ENCODE measurements at places on chromosomes 16 and 17.

GRCh38 chr16:12078405-12079280, 102.1 kb downstream of the SNX29 start:
- no peak for DNase-seq

DNA sequence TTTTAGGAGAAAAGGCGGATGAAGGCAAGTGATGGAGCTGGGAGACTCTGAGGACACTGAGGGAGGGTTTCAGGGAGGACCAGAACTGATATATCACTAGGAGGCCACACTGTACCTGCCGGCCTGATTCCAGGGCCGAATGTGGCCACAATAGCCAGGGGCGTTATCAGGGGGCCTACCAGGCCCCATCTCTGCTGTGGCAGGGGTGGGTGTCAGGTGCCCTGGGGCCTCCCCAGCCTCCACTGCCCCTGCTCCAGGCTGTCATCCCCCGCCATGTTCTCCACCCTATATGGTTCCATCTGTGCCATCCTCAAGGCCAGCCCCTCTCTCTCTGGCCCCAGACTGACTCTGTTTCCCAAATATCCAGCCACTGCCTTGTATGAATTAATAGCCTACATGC, 246.5 kb downstream of the GSG1L start:
- no peak for DNase-seq

- DNase-seq = no peak
These were observed 65.9 kb upstream of the TNRC6C start for GRCh38 chr17:77892469-77893143.

DNA sequence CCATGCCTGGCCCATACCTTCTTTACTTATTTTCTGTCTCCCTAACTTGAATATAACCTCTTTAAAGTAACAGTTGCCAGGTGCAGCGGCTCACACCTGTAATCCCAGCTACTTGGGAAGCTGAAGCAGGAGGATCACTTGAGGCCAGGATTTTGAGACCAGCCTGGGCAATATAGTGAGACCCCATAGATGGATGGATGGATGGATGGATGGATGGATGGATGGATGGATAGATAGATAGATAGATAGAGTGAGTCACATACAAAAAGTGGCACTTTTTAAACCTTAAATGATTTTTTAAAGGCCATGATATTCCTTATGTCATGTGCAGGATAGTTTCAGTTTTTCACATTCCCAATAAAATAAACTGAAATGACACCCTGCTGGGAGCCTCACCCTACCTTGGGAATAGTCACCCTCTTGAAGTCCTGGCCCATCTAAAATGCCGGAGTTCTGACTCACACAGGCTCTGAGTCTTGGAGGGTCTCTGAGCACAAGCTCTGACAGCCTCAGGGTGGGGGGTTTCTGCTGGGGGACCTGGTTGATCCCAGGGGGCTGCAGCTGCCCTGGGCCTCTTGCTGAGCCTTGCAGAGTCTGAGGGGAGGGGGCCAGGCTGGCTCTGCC, 26.2 kb downstream of the CPNE2 start:
- no peak for DNase-seq

DNA sequence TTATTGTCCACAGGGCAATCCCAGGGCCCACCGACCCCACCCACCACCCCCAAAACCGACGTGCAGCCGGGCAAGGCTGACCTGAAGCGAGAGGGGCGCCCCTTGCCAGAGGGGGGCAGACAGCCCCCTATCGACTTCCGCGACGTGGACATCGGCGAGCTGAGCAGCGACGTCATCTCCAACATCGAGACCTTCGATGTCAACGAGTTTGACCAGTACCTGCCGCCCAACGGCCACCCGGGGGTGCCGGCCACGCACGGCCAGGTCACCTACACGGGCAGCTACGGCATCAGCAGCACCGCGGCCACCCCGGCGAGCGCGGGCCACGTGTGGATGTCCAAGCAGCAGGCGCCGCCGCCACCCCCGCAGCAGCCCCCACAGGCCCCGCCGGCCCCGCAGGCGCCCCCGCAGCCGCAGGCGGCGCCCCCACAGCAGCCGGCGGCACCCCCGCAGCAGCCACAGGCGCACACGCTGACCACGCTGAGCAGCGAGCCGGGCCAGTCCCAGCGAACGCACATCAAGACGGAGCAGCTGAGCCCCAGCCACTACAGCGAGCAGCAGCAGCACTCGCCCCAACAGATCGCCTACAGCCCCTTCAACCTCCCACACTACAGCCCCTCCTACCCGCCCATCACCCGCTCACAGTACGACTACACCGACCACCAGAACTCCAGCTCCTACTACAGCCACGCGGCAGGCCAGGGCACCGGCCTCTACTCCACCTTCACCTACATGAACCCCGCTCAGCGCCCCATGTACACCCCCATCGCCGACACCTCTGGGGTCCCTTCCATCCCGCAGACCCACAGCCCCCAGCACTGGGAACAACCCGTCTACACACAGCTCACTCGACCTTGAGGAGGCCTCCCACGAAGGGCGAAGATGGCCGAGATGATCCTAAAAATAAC, 3.0 kb downstream of the SOX9 start:
- DNase-seq = no peak

DNA sequence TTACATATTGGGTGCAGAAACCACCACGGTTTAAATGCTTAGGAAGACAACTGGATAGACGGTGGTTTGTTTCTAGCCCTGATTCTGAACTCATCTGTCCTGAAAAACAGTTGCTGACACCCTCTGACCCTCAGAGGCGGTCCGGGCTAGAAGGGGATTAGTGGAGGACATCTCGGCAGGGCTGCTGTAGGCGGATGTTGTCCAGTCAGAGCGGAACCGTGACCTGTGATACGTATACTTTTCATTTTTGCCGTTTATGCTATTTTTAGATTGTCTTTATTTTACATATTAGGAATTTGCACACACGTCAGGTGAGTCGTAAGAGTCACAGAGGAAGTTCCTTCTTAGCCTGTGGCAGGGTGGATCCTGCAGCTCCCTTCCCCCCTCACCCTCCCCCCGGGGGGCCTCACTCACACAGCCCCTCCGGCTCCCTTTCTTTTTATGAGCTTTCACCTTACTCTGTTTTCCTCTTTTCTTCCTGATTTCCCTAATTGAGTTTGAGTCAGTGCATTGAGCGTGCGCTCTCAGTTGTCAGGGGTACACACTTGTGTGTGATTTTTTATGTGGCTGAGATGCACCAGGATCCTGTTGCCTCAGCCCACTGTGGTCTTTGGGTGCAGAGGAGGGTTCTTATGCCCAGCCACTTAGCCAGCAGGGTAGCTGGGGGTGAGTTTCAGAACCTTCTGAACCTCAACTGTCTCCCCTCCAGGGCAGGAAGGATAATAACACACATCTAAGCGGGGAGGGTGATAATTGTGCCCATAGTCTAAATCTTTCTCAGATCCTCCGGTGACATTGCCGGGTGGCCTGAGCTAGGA, 211.1 kb upstream of the CHMP6 start:
- DNase-seq = no peak

- no peak for DNase-seq
These were observed 4.3 kb downstream of the RCVRN start for GRCh38 chr17:9900784-9901183.

GRCh38 chr16:54628796-54629625, 301.7 kb upstream of the IRX5 start:
- DNase-seq = no peak

DNA sequence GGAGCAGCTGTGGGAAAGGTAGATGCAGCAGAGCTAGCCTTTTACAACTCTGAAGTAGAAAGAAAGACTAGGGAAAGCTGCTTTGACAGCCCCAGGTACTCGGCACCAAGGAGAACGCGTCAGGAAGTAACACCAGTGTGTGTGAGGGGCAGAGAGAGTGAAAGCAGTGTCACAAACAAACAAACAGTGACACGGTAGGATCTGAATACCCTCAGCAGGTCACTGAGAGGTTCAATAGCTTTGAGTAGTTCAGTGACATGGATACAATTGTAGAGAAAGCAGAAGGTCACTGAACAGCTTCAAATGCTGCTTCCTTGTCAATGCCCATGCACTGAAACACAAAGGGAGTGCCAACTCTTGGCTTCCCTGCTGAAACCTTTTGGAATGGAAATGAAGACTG, 150.3 kb upstream of the C17orf78 start:
- DNase-seq = no peak

DNA sequence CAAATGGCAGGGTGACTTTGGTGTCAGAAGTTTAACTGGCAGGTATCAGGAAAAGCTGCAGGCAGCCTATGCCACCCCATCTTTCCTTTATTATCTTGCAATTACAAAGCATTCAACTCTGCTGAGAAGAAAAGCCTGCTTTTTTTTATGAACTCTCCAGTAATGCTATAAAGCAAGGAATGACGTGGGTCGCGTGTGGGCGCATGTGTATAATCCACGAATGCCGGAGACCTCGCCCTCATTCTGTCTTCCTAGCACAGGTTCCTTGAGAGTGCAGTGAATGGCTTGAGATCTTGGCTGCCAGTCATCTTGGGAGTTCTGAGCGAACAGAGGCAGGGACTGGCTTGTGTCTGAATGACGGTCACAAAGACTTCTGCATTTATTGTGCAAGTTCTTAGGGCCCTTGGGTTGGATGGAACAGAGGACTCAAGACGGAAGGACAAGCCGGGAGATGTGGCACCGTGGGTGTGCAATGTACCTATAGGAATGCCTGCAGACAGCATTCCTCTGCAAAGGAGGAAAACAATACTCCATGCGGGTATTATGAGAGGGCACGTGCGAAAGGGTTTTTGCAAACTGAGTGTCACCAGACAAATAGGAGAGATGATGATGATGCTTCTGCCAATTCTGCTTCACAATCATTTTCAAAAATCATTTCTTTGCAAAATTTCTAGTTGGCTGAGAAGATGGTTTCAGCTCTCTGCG, 96.1 kb upstream of the ELAC2 start:
- DNase-seq = no peak

- peak; percentile 46 for DNase-seq
These were observed 6.1 kb downstream of the GAST start for GRCh38 chr17:41718287-41718645.

DNA sequence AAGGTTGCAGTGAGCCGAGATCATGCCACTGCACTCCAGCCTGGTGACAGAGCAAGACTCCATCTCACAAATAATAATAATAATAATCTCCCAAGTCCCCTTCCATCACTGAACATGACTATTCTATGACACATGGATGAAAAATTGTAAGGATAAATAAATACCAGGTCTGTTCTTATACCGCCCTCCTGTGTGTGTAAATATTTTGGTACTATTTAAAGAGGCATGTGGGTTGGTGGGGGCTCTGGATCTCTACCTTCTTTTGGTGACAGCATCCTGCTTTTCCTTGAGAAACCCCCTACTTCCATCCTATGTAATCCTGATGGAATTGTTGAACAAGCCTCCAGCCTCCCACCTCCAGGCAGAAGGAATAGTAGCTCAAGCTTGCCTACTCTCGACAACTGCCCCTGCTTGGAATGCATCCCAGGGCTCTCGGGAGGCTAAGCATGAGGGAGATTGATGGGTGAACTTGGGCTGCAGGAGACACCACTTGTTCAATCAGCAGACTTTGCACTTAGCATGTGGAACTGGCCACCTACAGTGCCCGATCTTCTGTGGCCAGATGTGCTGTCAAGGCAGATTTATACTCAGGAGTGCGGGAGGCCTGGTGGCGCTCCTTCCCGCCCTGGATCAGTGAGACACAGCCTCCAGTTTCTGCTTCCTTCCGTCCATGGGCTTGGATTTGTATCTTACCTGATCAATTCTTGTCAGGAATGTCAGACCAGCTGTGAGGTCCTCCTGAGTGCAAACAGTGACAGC, 287.4 kb downstream of the SLC39A11 start:
- no peak for DNase-seq

DNA sequence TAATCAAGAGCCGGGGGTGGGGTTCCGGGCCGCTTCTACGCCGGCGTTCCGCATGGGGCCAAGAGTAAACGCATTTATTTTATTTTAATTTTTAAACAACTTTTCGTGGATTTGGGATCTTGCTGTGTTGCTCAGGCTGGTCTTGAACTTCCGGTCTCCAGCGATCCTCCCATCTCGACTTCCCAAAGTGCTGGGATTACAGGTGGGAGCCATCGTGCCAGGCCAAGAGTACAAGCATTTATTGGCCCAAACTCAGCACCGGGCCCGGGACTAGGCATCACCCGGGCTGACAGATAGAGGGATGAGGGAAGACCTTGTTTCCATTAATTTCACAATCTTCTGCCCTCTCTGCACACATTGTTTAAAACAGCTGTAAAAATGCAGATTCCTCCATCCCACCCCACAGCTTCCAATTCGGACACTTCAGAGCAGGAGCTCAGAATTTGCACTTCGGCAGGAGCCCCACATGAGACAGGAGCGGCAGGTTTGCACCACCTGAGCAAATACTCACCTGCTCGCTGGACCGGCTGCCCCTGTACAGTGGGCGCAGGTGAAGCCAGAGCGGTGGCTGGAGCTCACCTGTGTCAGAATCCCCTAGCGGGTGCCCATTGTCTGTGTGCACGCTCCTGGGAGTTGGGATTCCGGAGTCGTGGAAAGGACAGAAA, 663 bp upstream of the GINS2 start:
- no peak for DNase-seq

- no peak for DNase-seq
These were observed 66.9 kb downstream of the MYO18A start for GRCh38 chr17:29113334-29113733.

GRCh38 chr16:59459806-59460205, 725.7 kb upstream of the GOT2 start:
- no peak for DNase-seq

- no peak for DNase-seq
These were observed 54.9 kb upstream of the WSB1 start for GRCh38 chr17:27239046-27239445.

- DNase-seq = no peak
These were observed 114.5 kb downstream of the RMI2 start for GRCh38 chr16:11459722-11460121.

GRCh38 chr17:34584805-34585416, 5.5 kb downstream of the TMEM132E start:
- no peak for DNase-seq

DNA sequence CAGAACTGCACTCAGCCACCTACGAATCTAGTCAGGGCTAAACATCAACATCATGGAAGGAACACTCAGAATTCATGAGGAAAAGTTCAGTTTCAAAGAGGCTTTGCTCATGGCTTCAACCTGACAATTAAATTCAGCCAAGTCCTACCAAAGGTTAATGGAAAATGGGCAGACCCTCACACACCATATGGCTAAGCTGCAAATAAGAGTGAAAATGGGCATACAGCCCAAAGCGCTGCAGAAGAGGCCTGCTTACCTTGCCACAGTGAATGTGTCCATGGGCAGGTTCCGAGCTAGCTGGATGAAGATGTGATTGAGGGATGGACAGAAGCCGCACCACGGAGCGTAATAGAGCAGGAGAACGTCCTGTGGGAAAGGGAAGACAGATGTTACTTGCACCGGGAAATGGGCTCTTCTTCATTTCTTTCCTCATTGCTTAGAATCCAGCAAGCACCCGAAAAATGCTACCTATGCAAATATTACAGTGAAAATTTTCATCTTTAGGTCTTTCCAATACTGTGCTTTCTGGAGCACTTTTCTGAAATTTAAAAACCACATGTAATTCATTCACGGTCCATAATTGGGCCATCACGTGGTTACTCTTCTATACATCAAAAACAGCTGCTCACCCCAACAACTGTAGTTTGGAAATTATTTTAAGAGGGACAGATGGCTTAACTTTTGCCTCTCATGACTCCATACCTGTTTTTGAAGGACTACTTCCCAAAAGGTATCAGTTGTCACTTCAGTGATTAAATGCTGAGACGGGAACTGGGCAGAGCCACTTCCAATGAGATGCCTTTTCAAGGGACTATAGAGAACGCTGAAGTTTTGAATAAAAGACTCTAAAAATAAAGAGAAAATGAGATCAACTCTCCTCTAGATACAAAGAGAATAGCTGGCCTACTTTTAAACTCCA, 19.6 kb downstream of the SNN start:
- DNase-seq = no peak

- no peak for DNase-seq
These were observed 1.6 kb upstream of the DOC2B start for GRCh38 chr17:183021-183420.

All from hypothalamus (tissue), 51 donors.